KBM-7 (cell line): ENCODE measurements at places on chromosomes 13 and 19.

DNA sequence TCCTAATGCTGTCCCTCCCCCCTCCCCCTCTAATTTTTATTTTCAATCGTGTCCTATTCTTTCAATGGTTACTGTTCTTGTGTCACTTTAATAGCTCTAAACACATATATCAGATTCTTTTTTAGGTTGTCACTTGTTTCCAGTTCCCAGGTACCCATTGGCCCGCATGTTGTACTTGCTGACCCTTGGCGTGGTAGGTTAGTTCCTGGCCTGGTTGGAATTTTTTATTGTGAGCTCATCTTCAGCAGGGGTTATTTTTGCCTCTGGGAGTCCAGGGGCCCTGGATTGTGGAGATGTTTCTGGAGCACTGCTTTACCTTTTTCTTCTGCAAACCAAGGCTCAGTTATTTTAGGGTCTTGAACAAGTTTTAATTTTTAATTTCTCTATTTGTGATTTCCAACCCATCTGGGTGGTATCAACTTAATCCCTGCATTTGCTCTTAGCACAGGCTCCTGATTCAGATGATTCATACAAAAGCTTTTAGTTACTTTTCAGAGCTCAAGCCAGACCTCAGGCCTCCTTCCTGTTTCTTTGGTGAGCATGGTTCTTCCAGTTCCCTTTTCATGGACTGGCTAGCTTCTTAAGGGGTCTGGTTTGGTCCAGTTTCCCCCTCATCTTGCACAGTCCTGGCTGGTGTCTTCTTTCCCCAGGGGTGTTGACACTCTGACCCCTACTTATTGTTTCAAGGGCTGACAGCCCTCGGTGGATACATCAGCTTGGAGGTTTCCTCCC, 220.5 kb downstream of the TM9SF2 start:
- peak; percentile 52 for DNase-seq

GRCh38 chr13:110298505-110299282, 8.3 kb downstream of the COL4A1 start:
- no peak for DNase-seq

DNA sequence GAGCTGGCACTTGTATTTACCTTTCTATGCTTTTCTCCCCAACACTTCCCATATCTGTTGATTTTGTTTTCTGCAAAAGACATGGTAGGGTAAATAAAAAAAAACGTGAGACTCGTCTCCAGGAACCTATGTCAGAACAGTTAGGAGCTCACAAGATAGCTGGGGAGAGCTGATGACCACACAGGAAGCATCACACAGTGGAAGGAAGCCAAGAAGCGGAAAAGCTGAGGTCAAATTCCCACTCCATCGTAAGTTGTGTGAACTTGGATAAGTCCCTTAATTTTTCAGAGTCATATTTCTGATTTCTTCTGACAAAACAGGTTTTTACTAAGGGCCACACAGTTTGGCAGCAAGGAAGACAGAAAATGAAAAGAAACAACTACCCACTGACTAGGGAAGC, 199.6 kb downstream of the KLF5 start:
- DNase-seq, result no peak

DNA sequence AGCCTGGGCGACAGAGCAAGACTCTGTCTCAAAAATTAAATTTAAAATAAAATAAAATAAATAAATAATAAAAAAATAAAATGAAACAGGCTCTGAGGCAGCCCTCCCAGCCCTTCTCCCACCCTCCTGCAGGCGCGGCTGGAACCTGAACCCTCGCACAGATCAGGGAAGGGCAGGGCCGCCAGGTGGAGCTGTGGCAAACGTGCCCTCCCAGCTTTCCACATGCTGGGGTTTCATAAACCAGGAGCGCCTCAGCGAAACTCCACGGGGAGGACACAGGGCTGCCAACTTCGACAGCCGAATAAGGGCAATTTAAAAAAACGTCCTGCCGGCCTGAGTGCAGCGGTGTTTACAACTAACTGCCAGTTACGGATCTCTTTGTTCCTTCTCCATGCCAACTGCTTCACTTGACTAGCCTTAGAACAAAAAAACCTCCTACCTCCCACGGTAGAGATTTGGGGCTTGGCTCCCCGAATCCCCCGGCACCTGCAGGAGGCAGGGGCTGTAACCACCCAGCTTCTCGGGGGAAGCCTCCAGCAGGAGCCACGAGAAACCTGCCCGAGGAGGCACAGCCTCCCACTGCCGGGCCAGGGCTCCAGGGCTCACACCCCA, 15.9 kb downstream of the ZNF787 start:
- no peak for DNase-seq

GRCh38 chr19:35977446-35978222, 17.4 kb upstream of the SDHAF1 start:
- DNase-seq, result peak; percentile 81

DNA sequence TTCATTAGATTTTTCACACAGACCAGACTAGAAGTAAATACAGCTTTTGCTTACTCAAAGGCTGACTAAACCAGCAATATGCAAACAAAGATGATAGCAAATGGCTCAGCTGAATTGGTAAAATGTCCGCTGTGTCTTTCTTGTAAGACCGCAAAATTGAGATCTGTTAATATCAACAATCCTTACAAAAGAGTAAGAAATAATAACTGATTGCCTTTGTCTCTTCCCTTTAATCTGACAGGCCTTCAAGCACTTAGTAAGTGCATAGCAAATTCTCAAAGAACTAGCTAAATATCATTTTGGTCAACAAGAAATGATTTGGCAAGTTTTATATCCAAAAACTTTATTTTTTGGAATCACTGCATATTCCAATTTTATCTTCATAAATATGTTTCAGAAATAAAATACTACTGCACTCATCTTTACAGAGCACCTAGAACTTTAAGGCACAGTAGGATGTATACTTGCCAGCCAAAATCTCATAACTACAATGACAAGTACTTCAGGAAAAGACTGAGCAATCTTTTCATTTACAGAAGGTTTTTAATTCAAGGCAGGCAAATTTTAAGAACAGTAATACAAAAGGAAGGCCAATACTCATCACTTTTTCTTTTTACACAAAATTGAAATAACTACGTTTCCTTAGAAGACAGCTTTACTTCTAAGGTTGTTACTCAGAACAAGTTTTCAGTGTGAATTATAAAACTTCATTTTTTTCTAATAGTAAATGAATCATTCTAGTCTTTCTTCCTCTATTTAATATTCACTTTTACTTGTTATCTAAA, 1.1 kb downstream of the ELF1 start:
- DNase-seq, result peak; percentile 58

DNA sequence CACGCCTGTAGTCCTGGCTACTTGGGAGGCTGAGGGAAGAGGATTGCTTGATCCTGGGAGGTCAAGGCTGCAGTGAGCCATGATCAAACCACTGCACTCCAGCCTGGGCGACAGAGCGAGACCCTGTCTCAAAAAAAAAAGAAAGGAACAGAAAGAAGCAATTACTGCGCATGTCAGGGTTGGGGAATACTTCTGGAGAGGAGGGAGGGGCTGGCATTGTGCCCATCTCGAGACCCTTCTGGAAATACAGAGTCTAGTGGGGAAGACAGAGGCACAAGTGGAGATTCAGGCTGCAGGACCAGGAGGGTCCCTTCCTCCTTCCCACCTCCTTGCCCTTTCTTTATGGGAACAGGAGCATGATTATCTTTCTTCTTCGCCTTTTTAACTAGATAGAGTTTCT, 30.8 kb downstream of the PRR22 start:
- no peak for DNase-seq
